Astrocyte (in vitro differentiated cells and primary cell): ENCODE measurements at places on chromosomes 16 and 17. TPM values are rescaled to one million over a fixed set of nuclear protein-coding genes. Genes with fewer than 3 reads are reported as not detected.

GRCh38 chr17:79627184-79627765, 16.4 kb upstream of the RBFOX3 start:
- no peaks in the 10 kb centered on the region for H3K36me3 ChIP-seq
- no peak overlapping the region for H3K27ac ChIP-seq
- H3K4me1 ChIP-seq = no peaks in the 10 kb centered on the region
- H3K27me3 ChIP-seq = no peaks in the 10 kb centered on the region
- no peak overlapping the region for H3K4me3 ChIP-seq

CD300H gene
- total RNA-seq = not detected in 2 replicates

CETP gene
- total RNA-seq = 0.17 TPM in 1 of 2 replicates, not detected in the other

DNA sequence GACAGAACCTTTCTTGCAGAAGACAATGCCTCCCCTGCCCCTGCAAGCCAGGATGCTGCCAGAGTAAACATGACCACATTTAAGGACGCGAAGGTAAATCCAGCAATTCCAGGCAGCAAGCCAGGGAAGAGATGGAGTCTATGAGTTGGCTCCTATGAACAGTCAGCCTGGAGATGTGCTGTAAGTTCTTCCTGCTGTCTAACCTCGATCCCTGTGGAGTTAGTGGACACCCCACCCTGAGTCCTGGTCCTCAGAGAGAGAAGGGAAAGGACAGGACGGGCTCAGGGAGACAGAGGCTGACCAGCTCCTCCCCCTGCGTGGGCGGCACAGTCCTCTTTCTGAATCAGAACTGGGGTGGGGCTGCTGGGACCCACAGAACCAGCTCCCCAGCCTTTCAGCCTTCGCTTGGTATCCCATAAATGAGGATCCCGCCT, 24.9 kb downstream of the CDC42EP4 start:
- H3K27ac ChIP-seq = no peak overlapping the region
- H3K4me3 ChIP-seq = no peak overlapping the region
- peak; percentile 60 for DNase-seq
- no peaks in the 10 kb centered on the region for H3K27me3 ChIP-seq
- peaks cover 46% of the 10 kb centered on the region for H3K4me1 ChIP-seq
- H3K36me3 ChIP-seq = peaks cover 2% of the 10 kb centered on the region

- no peaks in the 10 kb centered on the region for H3K4me1 ChIP-seq
- no peaks in the 10 kb centered on the region for H3K27me3 ChIP-seq
- no peak overlapping the region for H3K4me3 ChIP-seq
Measured at GRCh38 chr16:88738151-88739084, 32.1 kb downstream of the CTU2 start.

SLC6A4 gene
- total RNA-seq = not detected in 2 replicates

ADAD2 gene
- total RNA-seq = not detected in 2 replicates

ICAM2 gene
- not detected in 2 replicates for total RNA-seq

CDH1 gene
- total RNA-seq = 10.7 and 23.8 TPM in 2 replicates

GRCh38 chr17:68297195-68297594, 5.9 kb downstream of the ARSG start:
- peaks cover 6% of the 10 kb centered on the region for H3K27me3 ChIP-seq
- H3K36me3 ChIP-seq = no peaks in the 10 kb centered on the region
- no peak overlapping the region for H3K4me3 ChIP-seq
- no peak overlapping the region for H3K27ac ChIP-seq
- no peak for DNase-seq

TLCD2 gene
- 5.9 and 6.0 TPM in 2 replicates for total RNA-seq

TRPV2 gene
- 0.50 and 0.86 TPM in 2 replicates for total RNA-seq

DNA sequence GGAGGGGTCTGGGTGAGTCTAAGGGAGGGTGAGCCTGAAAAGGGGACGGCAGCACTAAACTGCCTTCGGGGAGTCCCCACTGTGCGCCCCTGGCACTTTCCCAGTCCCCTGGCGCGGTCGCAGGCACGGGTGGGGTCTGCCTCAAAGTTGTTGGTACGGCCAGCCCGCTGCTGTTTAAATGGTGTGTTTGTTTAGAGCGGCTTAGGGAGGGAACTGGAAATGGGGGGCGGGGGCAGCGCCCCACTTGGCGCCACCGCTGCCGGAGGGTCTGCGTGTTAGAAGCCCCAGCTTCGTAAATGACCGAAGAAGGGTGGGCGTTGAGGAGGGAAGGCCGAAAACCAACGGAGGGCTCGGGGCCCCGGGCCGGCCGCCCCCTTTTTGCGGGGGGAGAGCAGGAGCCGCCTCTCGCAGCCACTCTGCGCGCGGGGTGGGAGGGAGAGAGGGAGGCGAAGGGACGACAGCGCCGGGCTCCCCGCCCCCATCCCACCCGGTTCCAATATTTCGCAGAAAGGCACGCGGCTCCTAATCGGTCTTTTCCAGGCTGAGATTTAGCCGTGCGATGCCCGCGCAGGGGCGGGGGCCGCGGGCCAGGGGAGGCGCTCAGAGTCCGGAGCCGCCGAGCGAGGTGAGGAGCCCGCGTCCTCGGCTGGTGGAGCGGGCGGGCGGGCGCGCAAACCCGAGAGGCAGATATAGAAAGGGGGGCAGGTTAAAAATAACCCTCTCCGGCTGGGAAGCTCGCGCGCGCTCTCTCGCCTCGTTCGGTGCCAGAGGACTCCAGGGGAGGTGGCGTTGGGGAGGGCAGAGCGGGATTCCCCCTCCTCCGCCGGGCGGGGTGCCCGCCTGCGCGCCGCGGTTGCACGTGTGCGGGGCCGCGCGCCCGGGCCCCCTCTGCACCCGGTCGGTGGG, 54.9 kb downstream of the SREBF1 start:
- no peak overlapping the region for H3K27ac ChIP-seq
- peak; percentile 50 for DNase-seq
- H3K4me1 ChIP-seq = peaks cover 35% of the 10 kb centered on the region
- H3K27me3 ChIP-seq = no peaks in the 10 kb centered on the region
- H3K4me3 ChIP-seq = peak overlapping the region; percentile 46

DNA sequence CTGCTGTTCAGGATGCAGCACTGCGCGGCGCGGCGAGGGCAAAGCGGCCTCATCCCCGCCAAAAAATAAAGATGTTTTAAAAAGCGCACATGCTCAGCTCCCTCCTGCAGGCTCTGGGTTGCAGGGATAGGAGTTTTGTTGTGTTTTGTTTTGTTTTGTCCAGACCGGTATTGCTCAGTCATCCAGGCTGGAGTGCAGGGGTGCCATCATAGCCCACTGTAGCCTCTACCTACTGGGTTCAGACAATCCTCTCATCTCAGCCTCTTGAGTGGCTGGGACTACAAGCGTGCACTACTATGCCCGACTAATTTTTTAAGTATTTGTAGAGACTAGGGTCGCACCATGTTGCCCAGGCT, 636 bp downstream of the WWOX start:
- no peaks in the 10 kb centered on the region for H3K36me3 ChIP-seq
- H3K4me1 ChIP-seq = peaks cover 2% of the 10 kb centered on the region
- H3K27ac ChIP-seq = no peak overlapping the region
- H3K27me3 ChIP-seq = no peaks in the 10 kb centered on the region
- peak overlapping the region; percentile 85 for H3K4me3 ChIP-seq

EFCAB13 gene
- 0.66 and 1.4 TPM in 2 replicates for total RNA-seq

ALOX12 gene
- total RNA-seq = not detected in 2 replicates

ENDOV gene
- total RNA-seq = 20.7 and 30.8 TPM in 2 replicates

MAP2K6 gene
- total RNA-seq = 8.8 and 10.1 TPM in 2 replicates

GRCh38 chr16:11029948-11030347, 85.6 kb downstream of the CLEC16A start:
- no peak overlapping the region for H3K27ac ChIP-seq
- peaks cover 9% of the 10 kb centered on the region for H3K36me3 ChIP-seq
- peaks cover 6% of the 10 kb centered on the region for H3K4me1 ChIP-seq
- H3K4me3 ChIP-seq = no peak overlapping the region
- no peaks in the 10 kb centered on the region for H3K27me3 ChIP-seq
- DNase-seq = peak; percentile 56

DNA sequence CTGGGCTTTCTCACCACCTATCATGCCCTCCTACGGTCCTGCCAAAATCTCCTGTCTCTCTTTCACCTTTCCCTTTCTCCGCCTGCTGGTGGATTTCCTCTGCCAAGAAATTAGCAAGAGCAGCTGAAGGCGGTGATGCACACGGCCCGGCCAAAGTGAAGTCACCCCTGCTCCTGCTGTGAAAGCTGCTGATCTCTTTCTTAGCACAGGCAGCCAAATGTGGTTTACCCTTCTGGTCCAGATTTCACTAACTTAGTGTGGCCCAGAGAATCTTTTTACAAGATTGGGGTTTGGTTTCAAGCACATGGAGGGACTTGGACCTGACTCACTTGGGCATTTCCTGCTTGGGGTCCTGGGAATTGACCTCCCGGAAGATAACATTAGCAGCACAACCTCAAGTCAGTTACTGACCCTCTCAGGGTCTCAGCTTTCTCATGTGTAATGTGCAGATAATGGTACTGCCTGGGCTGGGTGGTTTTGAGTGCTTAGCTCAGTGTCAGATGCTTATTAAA, 155.7 kb downstream of the SOCS1 start:
- H3K27ac ChIP-seq = peak overlapping the region; percentile 94
- H3K36me3 ChIP-seq = no peaks in the 10 kb centered on the region
- H3K4me1 ChIP-seq = peaks cover 42% of the 10 kb centered on the region
- no peaks in the 10 kb centered on the region for H3K27me3 ChIP-seq
- no peak overlapping the region for H3K4me3 ChIP-seq

KRTAP2-3 gene
- 3.8 and 7.1 TPM in 2 replicates for total RNA-seq

DNA sequence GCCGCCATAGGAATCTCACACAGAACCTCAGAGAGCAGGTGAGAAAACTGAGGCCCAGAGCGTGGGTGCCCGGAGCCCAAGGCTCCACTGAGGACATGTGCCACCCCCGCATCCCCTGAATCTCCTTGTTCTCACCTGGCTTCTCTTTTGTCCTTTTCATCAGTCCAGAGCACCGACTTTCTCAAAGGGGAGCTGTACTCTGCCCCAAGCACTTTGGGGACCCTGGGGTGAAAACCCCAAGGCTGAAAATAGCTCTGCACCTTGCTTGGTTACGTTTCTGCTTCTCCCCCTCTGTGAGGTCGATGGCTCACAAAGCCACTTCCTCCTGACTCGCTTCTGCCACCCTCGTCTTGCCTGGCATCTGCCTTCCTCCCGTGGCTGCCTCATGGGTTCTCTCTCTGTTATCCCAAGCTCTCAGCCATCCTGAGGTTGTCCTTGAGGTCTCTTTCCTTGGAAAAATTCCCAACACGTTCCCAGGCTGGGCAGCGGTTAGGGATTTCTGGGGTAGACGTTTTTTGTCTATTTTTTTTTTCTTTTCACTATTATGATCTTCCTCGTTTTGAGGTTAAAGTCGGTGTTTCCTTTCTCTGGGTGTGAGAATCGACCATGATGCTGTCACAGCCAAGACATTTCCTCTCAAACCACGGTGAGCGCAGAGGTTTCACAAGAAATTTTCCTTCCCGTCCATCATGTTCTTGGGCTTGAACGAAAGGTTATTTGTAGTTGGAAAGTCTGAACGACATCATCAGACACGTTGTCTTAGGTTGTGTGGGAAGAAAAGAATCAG, 37.2 kb downstream of the IRF8 start:
- H3K4me1 ChIP-seq = no peaks in the 10 kb centered on the region
- peaks cover 24% of the 10 kb centered on the region for H3K27me3 ChIP-seq
- no peak overlapping the region for H3K27ac ChIP-seq

MLKL gene
- 5.6 and 6.2 TPM in 2 replicates for total RNA-seq

CAPN15 gene
- 33.6 and 38.7 TPM in 2 replicates for total RNA-seq

GRCh38 chr16:63447121-63447520, 1410.9 kb upstream of the CDH8 start:
- H3K27me3 ChIP-seq = no peaks in the 10 kb centered on the region
- no peak overlapping the region for H3K4me3 ChIP-seq
- no peak for DNase-seq
- no peaks in the 10 kb centered on the region for H3K4me1 ChIP-seq
- H3K27ac ChIP-seq = no peak overlapping the region
- no peaks in the 10 kb centered on the region for H3K36me3 ChIP-seq

CCL11 gene
- 0.26 TPM in 1 of 2 replicates, not detected in the other for total RNA-seq

MYCBPAP gene
- 0.99 and 1.4 TPM in 2 replicates for total RNA-seq

- H3K4me1 ChIP-seq = peaks cover 14% of the 10 kb centered on the region
- no peak overlapping the region for H3K4me3 ChIP-seq
- no peak for DNase-seq
- H3K36me3 ChIP-seq = no peaks in the 10 kb centered on the region
- no peak overlapping the region for H3K27ac ChIP-seq
Measured at GRCh38 chr17:50102164-50102991, 7.2 kb downstream of the PDK2 start.

DNA sequence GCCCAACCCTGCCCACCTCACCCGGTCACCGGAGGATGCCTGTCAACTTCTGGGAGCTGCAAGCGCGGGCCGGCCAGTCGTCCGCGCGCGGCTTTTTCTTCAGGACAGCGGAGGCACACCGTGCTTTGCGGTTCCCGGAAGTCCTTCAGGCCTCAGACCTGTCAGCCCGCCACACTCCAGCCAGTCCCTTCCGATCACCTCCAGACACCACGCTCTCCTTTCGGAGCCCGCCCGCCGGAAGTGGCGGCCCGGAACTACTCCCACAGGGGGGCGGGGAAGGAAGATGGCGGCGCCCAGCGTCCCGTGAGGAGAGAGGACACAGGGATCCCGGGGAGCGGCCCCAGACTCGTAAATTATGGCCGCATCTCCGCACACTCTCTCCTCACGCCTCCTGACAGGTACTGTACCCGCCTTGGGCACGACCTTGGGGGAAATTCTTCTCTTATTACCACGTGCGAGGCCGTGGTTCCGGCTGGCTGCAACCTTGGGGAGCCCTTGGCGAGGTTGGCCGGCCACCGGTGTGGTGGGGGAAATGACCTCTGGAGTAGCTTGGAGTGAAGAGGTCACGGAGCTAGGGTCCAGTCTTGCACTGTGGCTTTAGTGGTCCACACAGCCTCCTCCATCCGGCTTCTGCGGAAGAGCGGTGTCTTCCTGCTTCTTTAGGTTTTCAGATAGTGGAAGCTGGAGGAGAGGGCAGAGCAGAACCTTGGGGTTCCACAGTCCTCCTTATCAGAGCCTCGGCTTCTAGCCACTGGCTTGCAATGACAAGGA, at the start of gene COX10:
Gene COX10, plus strand, starts transcription at position 254 of the 771 bp plus-strand sequence. Its CDS starts 102 bp downstream, at position 356.
- H3K4me1 ChIP-seq = peaks cover 6% of the 10 kb centered on the region
- H3K36me3 ChIP-seq = peaks cover 4% of the 10 kb centered on the region
- peak; percentile 74 for DNase-seq
- H3K27ac ChIP-seq = peak within 1 kb of the TSS; percentile 91
- H3K27me3 ChIP-seq = no peaks in the 10 kb centered on the region

GPS1 gene
- 91.4 and 102 TPM in 2 replicates for total RNA-seq

DNA sequence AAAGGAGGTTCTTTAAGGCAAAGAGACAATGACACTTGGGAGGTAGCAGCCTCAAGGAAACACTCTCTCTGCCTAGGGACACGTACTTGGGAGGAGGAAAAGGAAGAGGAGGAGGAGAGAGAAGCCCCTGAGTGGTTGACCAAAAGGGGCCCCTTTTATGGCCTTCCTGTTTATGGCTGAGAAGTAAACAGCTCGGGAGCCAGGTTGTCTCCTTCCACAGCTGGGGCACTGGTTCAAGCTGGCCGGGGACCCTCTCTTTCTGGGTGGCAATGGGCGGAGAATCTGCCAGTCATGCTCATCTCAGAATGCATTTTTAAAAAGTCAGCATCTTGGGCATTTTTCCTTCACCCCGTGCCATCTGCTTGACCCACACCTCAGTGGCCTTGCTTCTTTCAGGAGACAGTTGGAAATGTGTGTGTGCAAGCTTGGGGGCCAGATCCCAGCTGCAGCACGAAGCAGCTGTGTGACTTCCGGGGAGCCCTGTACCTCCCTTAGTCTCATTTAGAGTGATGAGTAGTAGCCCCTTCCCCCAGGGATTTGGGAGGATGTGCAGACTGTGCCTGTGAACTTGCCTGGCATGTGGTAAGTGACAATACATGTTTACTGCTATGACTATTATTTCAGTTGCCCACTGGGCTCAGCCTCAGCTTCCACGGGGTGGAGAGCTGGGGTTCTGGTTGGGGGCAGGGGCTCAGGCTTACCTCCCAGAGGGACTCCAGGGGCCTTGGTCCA, 33.8 kb upstream of the SALL1 start:
- no peak overlapping the region for H3K4me3 ChIP-seq
- H3K27ac ChIP-seq = no peak overlapping the region
- no peaks in the 10 kb centered on the region for H3K27me3 ChIP-seq
- no peak for DNase-seq
- no peaks in the 10 kb centered on the region for H3K36me3 ChIP-seq

- H3K27me3 ChIP-seq = no peaks in the 10 kb centered on the region
- peak within 1 kb of the TSS; percentile 80 for H3K4me3 ChIP-seq
- peak within 1 kb of the TSS; percentile 87 for H3K27ac ChIP-seq
- peaks cover 4% of the 10 kb centered on the region for H3K36me3 ChIP-seq
- DNase-seq = peak; percentile 60
Measured at GRCh38 chr17:59964482-59965328, at the start of gene RNFT1. Gene RNFT1 (minus strand): TSS chr17:59964740. CDS start chr17:59964663, 77 bp downstream.
